Gastroesophageal sphincter (tissue), 4 donors: ENCODE measurements at places on chromosomes 3 and 15. TPM values are rescaled to one million over a fixed set of nuclear protein-coding genes. Genes with fewer than 3 reads are reported as not detected.

FSTL1 gene
- 558 TPM for total RNA-seq

CLRN1 gene
- total RNA-seq = not detected

THPO gene
- total RNA-seq = not detected

RAB27A gene
- 29.7 TPM for total RNA-seq

ILDR1 gene
- total RNA-seq = not detected

SLC28A2 gene
- not detected for total RNA-seq

PIERCE2 gene
- 3.3 TPM for total RNA-seq

PHLDB2 gene
- 73.3 TPM for total RNA-seq

SCAANT1 gene
- total RNA-seq = not detected

ST3GAL6 gene
- total RNA-seq = 8.7 TPM

SLC12A1 gene
- total RNA-seq = not detected

MASP1 gene
- not detected for total RNA-seq

MGLL gene
- 46.4 TPM for total RNA-seq

DNA sequence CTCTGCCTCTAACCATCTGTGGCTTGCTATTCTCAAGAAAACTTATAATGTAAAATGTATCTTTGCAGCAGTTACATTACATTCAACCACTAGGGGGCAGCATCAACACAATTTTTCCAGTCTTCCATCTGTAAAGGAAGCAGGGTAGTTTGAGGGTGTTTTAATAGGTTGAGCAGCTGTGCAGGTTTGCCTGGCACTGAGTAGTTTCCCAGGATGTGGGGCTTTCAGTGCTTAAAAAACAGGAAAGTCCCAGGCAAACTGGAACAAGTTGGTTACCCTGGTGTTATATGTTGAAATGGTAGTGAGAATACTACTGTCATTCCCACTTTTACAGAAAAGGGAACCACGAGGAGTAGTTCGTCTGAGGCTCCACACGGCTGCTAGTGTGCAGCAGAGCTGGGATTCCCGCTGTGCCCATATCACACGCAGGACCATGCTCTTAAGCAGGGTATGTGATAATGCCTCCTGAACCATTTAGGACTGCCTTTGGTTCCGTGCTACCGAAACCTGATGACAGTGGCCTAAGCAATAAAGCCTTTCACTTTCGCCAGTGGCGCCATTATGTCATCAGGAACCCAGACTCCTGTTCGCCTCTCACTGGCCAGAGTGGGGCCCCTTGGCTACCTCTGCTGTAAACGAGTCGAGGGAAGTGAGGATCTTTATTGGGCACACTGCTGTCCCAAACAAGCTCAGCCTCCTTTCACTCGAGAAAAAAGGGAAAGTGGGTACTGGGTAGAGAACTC is 64.7 kb upstream of the ZBTB38 start:
- ATAC-seq = peak; percentile 66

- no peak for ATAC-seq
Measured at GRCh38 chr3:149771652-149772271, 19.5 kb upstream of the COMMD2 start.

- ATAC-seq = no peak
Measured at GRCh38 chr15:69181424-69181823, 21.0 kb downstream of the GLCE start.

DNA sequence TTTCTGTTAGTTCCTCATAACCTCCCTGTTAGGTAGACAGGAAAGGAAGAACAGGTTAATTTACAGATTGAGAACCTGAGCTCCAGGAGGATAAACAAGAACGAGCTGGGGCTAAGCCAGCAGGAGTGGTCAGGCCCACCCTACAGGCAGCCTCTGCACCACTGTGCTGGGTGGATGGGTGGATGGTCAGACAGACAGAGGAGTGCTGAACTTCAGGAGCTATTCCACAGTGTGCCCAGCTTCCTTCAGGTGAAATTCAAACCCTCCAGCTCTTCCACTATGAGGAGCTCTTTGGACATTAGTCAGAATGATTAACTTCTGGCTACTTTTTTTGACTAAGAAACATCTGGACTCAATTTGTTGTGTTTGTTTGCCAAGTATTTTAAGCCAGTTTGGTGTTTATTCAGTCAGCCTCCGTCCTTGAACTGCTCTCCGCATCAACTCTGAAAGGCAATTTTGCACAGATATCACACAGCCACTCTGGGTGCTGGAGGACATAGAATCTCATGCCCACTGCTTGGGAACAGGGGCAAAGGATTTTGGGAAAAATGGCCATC is 361.9 kb downstream of the CLSTN2 start:
- no peak for ATAC-seq

DNA sequence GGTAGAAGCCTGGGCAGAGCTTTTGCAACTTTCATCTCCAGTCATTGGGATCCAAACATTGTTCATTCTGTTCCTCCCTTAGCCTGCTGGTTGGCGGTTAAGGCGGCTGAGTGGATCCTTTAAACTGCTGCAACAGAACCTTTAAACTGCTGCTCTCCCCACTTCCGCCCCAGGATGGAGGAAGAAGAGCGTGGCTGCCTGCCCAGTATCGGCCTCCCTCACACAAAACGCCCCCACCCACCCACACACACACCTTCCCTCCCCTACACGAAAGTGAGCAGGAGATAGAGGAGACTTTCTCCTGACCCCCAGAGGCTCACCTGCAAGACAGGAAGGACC is 460 bp upstream of the ZMAT3 start:
- peak; percentile 36 for ATAC-seq

GRCh38 chr3:4741404-4742307 is 237.6 kb upstream of the BHLHE40 start:
- ATAC-seq = peak; percentile 94

- no peak for ATAC-seq
Measured at GRCh38 chr15:85763673-85764633, 30.8 kb downstream of the KLHL25 start.

DNA sequence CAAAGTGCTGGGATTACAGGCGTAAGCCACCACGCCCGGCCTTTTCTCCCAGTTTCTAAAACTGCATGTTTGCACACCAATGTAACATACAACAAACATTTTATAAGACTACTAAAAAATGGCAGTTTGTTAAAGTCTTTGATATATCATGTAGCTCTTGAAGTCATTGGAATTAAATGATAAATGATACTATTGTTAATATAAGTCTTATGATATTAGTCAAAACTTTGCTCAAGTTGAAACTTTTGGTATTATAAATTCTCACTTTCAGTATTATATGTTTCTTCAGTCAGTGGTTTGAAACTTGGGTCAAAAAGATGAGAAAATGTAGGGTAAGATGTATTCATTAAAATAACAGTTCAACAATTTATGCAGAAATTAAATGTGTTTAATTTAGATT is 117.6 kb upstream of the TBL1XR1 start:
- ATAC-seq = no peak

DNA sequence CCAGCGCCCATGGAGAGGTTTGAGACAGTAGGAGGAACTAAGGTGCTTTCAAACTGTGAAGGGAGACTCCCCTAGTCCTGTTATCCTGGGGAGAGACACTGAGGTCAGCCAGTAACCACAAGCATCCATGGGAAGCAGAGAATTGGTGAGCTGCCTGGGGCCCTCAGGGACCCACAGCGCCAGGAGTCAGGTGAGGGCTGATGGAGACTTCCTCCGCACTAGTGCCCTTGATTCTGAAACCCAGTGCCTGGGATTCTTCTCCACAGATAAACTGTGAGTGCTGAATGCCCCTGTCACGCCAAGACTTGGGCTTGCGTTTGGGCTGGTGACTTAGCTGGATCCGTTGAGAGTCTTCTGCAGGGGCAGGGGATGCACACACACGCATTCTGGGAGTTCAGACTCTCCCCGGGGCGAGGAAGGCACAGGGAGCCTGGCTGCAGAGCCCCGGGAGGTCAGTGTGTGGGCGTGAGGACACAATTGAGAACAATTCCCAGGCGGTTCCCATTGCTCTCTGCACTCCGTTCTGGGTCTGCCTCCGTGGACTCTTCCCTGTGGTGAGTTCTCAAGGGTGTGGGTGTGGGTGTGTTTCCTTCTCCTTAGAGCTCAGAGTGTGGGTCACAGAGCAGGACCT is 37.9 kb upstream of the SLCO2A1 start:
- no peak for ATAC-seq

DNA sequence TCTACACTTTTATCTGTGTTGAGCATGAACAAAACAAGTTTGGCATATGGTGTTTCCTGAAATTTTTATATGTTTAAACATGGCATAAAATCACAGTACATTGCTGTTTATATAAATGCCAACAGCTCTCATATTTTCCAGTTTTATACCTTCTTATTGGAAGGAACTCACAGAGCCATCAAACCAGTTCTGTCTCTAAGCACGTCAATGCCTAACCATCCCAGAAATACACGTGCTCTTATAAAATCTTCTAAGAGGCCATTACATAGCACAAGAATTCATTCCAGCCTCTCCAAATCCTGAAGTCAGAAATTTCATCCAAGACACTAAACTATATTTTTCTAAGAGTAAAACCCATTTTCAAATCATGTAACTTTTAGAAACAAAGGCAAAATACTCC is 20.8 kb downstream of the SLC9A9 start:
- ATAC-seq = no peak

DNA sequence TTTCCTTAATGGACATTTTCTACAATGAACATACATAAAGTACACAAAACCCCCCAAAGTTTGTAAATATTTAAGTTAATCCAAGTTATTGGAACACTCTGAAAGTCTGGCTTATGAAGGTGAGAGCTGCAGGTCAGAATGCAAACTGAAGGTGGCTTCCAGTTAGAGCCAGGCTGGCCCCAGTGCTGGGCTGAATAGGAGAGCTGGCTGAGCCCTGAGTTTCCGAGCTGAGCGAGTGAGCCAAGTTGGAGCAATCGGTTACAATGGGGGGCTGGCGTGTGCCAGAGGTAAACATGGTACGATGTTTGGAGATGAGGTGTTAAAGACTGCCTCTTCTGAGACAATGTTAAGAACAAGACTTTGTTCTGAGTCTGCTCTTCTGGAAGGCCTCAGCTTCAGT is 230.8 kb upstream of the MCTP2 start:
- ATAC-seq = no peak

- ATAC-seq = no peak
Measured at GRCh38 chr15:65244638-65245037, 33.4 kb upstream of the CILP start.

- ATAC-seq = no peak
Measured at GRCh38 chr3:111156517-111156916, 84.9 kb downstream of the NECTIN3 start.

- no peak for ATAC-seq
Measured at GRCh38 chr3:53496984-53497383, 2.6 kb downstream of the CACNA1D start.

- no peak for ATAC-seq
Measured at GRCh38 chr15:90262426-90262825, 3.0 kb upstream of the NGRN start.

DNA sequence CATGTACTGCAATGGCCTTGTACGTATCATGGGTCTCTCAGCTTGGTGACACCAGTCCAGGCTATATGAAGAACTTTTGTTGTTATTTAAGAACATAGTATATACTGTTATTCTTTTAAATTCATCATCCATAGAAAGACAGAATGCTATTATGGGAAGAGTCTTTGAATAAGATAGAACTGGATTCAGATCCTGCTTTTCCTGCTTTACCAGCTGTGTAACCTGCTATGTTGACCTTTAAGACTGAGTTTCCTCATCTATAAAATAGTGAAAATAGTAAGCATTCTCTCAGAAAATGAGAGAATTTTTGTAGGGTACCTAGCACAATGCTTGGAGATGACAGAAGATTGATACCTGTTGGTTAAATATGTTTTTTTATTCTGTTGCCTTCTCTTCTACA is 204.1 kb upstream of the TBL1XR1 start:
- no peak for ATAC-seq

DNA sequence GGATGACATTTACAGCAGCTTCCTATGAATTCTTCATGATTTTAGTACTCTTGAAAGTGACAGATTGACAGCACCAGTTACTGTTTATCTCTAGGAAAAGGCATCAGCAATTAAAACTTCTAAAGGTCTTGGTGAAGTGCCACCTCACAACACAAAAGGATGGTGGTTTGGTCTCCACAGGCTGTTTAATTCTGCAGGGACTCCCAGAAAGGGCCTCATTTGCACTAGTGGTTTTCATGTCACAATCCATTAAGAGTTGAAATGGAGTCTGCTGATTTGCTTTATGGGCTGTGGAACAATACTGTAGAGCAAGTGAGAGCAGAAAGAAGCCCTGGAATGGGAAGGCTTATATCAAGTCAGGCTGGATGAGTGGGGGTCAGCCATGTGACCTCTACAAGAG is 225.3 kb upstream of the KCNMB2 start:
- ATAC-seq = no peak

- ATAC-seq = peak; percentile 24
Measured at GRCh38 chr15:74168711-74169126, 4.8 kb upstream of the ISLR start.

DNA sequence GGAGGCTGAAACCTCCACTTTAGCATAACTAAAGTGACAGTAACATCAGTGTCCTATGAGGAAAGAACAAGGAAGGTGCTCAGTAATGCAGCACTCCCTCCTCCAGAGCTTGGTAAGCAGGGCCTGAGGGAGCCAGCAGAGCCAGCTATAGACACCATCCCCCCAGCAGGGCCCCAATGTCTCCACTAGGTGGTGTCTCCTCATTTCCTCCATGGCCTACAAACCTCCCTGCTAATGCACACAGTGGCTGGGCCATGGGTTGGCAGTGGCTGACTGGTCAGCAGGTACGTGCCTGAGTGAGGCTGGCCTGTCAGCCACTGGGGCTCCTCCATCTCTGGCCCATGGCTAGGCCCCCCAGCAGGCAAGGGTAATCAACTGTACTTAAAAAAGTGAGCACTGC is 13.6 kb downstream of the MRPS25 start:
- ATAC-seq = peak; percentile 25

- ATAC-seq = peak; percentile 81
Measured at GRCh38 chr3:69085833-69086722, 1.3 kb downstream of the ARL6IP5 start.

- ATAC-seq = no peak
Measured at GRCh38 chr3:157741607-157742006, 238.4 kb upstream of the VEPH1 start.

DNA sequence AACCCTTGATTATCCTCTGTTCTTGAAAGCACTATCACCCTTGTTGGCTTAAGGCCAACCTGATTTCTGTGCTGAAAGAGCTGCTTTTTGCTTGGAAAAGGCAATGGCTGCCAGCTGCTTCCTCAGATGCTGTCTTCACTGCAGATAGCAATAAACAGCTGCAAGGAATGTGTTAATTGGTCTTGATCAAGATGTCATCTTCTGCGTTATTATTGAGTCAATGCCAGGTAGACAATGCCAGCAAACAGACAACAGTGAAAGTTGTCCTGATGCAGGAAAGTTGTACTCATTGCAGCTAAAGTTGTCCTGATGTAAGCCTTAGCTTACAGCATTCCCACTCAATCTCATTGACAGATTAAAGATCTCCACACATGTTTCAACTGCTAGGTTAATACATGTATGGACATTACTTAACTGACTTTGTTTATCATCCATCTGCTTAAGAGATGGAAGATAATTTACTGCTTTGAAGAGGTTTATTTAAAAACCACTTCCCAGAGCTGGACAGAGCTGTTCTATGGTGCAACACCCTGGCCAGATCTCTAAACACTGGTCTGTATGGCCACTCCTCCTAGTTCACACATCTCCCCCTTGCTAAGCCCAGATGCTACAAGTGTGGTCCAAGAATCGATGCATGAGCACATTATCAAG is 251.0 kb upstream of the MCTP2 start:
- peak; percentile 76 for ATAC-seq

- ATAC-seq = no peak
Measured at GRCh38 chr15:63990454-63990853, 55.8 kb downstream of the DAPK2 start.

GRCh38 chr15:58497046-58497785 is 65.4 kb downstream of the LIPC start:
- ATAC-seq = no peak

GRCh38 chr3:31639828-31640227 is 107.1 kb downstream of the STT3B start:
- no peak for ATAC-seq

GRCh38 chr3:42850263-42850662 is 25.4 kb downstream of the CYP8B1 start:
- no peak for ATAC-seq

GRCh38 chr15:92463826-92464225 is 70.1 kb downstream of the ST8SIA2 start:
- ATAC-seq = no peak
